ENCODE measurements at places on chromosomes 2 and 18.

DNA sequence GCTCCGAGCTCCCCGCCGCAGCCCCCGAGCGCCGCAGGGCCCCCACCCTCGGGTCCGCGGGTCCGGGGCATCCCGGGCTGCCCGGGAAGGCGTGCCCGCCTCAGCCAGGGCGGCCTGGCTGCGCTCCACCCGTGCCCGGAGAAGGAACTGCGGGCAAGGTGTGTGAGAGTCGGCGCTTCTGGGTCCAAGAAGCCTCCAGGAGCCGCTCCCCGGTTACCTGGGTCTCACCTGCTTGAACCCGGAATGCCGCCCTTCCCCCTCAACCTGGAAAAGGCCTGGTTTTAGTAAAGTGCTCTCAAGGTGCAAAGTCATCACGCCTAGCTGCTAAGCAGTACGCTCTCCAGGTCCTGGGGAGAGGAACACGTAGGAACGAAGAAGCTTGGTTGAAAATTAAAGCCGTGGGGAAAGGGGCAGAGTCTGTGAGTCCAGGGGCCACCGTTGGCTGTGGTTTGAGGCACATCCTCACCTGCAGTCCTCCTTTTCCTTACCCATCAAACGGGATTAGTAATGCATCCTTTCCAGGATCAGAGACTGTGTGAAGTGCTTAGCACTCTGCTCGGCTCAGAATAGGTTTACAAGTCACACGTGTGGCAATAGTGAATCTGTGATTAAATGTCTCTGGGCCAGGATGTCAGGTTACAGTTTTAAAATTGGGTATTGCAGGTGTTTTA is 1.2 kb downstream of the ASAP2 start:
- no peak for DNase-seq

GRCh38 chr18:75216212-75216910 is 5.8 kb downstream of the TSHZ1 start:
- DNase-seq: no peak

DNA sequence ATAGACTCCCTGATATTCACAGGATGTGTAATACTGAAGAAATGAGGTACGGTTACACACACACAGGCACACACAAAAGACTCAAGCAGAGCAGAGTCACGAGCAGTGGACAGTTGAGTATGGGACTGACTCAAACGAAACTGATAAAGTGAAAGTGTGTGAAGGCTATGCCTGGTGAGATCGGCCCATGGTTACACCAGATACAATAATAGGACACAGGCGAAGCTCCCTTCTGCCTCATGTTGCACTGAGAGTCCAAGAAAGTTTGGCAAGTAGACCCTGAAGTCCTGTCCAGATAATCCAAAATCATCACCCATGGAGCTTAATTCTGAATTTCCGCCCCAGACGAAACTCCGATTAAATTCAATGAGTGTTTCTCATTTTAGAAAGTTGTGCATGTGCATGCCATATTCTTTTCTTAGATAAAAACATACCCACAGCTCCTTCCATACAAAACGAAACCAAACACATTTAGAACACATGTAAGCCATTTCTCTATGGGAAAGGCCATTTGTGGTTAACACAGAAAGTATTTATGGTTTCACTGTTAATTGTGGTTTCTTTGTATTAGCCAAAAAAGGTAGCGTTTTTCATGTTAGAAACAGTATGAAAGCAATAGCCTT is 567.6 kb downstream of the PLCL1 start:
- DNase-seq: no peak

- DNase-seq: no peak
These were observed 217.6 kb upstream of the THUMPD2 start for GRCh38 chr2:39996653-39997080.

DNA sequence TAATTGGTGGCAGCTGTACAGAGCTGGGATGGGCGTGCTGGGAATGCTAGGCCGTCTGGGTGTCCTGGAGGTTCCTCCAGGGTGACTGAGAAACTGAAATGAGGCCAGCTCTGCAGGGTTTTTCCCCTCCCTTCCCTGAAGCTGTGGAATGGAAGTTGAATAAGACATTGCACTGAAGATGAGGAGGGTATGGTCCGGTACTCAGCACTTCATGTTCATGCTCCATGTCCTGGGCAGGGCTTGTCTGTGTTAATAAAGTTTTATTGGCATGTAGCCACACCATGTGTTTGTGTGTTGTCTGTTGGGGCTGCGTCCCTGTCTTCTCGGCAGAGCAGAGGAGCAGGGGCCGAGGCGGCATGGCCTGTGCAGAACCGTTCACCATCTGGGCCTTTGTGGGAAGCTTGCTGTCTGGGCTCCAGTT is 154.0 kb downstream of the LDLRAD4 start:
- no peak for DNase-seq

- no peak for DNase-seq
These were observed 441.7 kb downstream of the ZNF521 start for GRCh38 chr18:24910221-24910620.

- DNase-seq: no peak
These were observed 1058.5 kb downstream of the CBLN2 start for GRCh38 chr18:71485611-71486010.
